Tongue (tissue), 3 donors: ENCODE measurements at places on chromosomes 13 and 19. TPM values are rescaled to one million over a fixed set of nuclear protein-coding genes. Genes with fewer than 3 reads are reported as not detected.

GRCh38 chr19:2413629-2414028 lies 13.8 kb downstream of the TIMM13 start:
- no peak for DNase-seq

DNA sequence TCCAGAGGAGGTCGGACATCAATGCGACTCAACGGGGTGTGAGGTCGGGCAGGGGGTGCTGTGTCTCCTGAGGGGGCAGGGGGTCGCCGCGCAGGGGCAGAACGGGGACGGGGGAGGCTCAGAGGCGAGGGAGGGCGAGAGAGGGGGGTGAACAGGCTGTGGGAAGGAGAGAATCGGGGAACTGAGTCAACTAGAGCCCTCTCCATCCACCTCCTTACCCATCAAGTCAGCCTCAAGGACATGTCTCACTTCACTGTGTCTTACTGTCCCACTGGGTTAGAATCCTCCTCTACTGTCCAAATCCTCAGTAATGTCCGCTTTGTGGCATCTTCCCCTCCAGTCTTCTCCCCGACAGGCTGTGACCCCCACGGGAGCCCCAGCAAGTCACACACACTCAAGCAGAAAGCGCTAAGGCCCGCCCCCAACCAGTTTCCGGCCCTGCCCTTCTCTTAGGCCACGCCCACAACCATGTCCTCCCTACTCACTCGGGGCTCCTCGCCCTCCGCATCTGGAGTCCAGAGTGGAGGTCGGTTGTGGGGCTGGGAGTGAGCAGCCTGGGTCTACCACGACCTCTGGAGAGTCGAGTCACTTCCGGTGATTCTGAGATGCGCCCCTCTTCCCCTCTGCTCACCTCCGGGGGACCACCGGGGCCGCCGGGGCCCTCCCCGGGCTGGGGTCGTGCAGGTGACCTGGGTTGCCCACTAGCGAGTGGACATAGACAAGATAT lies 9.3 kb downstream of the PLEKHA4 start:
- no peak for DNase-seq

DNA sequence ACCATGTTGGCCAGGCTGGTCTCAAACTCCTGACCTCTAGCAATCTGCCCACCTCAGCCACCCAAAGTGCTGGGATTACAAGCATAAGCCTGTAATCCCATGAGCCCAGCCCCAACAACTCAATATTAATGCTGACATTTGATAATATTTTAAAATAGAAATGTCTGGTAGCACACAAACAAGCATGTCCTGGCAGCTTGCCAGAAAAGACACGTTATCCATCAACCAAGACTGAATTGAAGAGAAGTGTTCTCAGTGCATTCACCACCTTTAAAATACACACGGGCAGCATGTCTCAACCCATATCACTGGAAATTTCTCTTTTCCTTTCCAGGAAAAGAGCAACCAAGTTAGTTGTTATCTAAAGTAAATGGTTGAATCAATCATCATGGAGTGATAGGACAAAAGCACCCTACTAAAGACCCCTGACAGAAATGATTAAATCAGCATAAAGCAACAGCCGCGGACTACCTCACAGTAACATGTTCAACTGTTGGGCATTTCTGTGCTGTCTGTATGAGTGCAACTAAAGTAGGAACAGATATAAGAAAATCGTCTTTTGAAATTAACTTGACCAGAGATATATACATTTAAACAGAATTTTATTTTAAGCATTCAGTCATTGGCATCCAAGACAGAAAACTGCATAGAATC lies 25.0 kb downstream of the LHFPL6 start:
- DNase-seq = peak; percentile 64

GRCh38 chr19:51702825-51703574 lies 9.9 kb downstream of the SPACA6 start:
- peak; percentile 60 for DNase-seq

DNA sequence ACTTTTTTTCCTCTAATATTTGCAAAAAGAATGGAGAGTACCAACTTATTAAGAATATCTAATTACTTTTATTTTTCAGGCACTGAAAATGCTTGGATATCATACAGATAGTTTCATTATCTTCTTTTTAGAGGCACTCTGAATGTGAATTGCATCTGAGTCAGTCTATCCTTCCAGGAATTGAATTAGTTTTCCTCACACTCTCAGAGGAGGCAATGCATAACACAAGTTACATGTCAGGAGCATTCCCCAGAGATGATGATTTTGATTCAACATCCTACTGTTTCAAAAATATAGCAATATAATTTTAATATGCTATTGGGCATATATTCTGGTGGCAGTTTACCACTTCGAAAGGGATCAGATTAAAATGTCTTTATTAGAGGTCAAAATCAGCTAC lies 1315.4 kb downstream of the PCDH9 start:
- DNase-seq = no peak

DNA sequence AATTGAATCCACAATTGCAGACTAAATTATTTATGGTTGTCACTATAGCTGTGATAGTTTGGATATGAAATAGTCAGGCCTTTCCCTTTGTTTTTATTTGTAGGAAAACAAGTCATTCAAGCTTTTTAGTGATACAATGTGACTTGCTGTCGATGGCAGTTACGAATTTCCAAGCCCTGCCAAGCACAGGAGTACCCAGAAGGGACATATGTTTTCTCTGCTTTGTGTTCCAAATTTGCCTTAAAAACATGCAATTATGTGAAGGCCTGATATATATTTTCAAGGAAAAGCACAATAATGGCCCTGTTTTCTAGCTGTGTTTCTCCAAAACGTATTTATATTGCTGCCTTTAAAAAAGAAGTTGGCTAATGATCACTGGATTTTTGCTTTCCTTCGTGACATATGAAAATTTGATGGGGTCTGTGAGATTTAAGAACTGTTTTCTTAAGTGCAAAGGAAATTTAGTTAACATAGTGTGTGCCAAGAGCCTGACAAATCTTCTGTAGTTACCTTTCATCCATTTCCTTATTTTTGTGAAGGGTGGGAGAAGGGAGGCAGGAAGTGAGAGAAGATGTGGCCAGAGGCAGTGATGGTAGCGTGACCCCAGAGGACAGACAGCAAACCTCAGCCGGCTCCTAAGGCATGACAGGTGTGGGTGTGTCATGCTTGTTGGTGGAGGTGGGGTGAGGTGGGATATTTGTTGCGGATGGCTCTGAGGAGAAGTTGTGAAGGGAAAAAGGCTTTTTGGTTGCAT lies 79.6 kb downstream of the TEX26 start:
- DNase-seq = peak; percentile 26

DNA sequence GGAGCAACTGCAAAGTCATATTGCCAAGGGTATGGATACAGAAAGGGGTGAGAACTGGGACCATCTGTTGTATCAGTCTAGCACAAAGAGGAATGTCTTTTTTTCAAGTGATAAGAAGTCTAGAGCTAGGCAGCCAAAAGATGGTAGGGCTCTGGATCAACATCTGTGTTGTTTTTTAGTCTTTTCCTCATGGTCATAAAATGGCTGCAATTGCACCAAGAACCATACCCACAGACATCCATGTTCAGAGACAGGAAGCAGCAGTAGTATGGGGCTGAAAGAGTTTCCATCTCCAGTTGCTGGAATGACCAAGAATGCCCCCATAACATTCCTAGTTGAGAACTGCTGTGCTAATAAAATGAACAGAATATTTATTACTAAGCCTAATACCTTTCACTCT lies 25.6 kb downstream of the KCNC3 start:
- DNase-seq = no peak

The EHD2 gene
- 79.6 TPM for total RNA-seq
